ENCODE measurements at places on chromosomes 7 and 10.

GRCh38 chr7:127678947-127679346 lies 27.0 kb downstream of the SND1 start:
- no peak for DNase-seq

- DNase-seq = no peak
Measured at GRCh38 chr7:55556492-55556891, 15.8 kb downstream of the VOPP1 start.

DNA sequence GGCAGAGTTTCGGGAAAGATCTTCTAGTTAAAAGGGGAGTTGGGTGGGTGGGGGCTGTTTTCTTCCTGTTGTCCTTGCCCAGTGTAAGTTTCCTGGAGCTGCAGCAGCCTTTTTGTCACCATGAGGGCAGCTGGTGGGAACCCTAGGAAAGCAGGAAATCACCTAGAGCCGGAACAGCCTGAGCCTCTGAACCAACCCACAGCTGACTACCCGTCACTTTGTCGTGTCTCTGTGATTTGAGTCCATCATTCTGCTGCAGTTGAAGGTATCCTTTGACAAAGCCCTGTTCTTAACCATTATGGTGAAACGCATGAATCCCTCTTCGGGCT lies 1.2 kb upstream of the C10orf143 start:
- DNase-seq = no peak

GRCh38 chr7:157485361-157485831 lies 148.6 kb downstream of the DNAJB6 start:
- DNase-seq = no peak

GRCh38 chr10:93851169-93851568 lies 42.6 kb upstream of the SLC35G1 start:
- DNase-seq = no peak

DNA sequence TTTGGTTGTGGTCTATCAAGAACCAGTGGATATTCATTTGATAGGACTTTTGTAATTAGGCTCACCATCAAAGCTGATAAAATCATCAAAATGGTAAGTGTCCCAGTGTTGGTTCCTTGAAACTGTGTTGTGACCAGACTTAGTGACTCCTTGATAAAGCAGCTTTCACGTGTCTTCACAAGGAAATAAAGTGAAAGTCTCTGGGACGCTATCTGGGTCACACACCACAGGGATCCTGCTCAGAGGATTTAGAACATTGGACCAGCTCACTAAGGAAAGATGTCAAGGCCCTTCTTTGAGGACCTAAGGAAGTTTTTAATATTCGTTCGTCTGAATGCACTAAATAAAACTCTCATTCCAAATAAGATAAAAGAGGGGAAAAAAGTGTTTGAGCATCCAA lies 193.1 kb downstream of the RNLS start:
- DNase-seq = no peak

DNA sequence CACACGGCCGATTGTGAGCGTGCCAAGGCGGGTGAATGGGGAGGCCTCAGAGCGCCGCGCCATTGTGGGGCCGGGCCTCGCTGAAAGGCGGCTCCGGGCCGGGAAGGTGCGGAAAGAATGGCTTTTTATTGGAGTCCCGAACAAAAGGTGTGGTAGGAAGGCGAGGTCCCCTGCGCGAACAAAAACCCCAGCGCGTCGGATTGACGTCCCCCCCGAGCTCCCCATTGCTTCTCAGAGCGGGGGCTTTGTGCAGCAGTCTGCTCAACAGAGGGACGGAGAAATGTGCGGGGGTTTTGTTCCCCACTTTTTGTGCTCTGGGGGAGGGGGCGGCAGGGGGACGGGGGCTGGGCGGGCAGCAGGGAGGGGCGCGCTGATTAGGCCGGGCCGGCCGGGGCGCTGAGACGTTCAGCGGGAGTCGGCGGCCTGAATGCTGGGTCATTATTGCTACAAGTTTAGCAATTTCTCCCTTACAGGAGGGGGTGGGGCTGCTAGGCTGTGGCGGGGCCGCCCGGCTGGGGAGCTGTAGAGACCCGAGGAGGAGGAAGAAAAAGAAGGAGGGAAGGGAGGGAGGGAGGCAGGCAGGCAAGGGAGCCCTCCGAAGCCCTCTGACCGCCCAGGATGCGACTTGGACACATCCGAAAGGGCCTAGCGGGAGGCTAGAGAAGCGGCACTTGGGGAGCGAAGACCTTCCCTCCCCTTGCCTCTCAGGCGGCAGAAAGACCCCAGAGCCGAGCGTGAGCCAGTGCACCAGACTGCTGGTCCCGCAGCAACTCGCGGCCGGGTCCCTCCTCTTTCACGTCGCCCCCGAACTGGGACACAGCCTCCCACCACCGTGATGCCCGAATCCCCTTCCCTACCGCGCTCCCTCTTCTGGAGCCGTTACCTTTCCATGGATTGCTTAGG lies 4.6 kb downstream of the NKX2-3 start:
- DNase-seq = no peak

DNA sequence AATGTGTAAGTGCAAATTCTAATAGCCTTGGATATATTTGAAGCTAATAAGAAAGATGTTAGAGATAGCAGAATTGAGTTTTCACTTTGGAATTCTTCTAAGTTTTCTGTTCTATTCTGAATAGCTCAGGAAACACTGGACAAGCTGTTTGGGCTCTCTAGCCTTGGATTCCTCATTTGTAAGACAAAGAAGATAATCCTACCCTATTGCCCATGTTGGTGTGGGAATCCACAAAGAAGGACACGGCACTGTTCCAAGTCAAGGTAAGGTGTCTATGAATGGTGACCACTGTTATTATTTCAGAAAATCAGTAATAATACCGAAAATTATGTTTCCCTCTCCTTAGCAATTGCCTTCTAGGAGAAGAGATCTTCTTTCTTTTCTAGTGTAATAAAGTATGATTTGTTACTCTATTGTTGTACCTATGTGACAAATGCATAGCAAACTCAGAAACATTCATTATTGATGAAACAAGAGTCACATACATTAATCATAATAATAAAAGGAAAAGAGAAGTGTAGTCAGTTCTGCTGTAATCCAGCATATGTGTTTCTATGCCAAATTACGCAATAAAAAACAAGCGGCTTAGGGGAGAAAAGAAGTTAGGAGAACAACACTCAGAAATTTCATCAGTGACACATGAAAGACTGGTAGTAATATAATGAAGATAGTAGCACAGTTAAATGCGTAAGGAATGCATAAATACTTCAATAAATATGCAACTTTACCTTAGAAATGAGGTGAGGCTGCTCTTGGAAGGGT lies 1012.3 kb upstream of the PHF14 start:
- DNase-seq = no peak

GRCh38 chr10:62817766-62818425 lies 1.7 kb upstream of the EGR2 start:
- peak; percentile 79 for DNase-seq

GRCh38 chr7:91366091-91366490 lies 101.9 kb downstream of the FZD1 start:
- no peak for DNase-seq

- peak; percentile 84 for DNase-seq
Measured at GRCh38 chr7:99392659-99393354, 15.6 kb downstream of the PDAP1 start.

DNA sequence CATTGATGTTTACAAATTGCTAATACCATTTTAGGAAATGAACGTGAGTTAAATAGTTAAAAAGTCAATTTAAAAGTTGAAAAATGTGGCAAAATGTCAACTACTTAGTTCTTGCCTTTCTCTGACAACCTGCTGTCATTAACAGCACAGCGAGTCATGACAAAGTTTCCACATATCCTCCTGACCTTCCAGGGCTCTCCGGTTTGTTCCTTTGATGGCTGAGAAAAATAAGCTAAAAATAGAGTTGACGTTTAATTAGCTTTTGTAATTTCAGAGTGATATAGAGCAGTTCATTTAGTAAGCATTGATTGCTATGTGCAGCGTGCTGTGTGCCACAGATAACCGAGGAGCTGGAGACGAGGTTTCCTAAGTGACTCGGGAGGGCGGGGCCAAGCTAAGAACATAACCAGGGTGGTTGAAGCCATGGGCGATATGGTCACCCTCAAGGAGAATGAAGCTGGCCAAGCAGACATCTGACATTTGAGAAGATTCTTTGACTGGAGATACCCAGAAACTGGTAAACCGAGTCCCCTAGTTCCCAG lies 47.9 kb downstream of the OGDH start:
- DNase-seq = no peak

DNA sequence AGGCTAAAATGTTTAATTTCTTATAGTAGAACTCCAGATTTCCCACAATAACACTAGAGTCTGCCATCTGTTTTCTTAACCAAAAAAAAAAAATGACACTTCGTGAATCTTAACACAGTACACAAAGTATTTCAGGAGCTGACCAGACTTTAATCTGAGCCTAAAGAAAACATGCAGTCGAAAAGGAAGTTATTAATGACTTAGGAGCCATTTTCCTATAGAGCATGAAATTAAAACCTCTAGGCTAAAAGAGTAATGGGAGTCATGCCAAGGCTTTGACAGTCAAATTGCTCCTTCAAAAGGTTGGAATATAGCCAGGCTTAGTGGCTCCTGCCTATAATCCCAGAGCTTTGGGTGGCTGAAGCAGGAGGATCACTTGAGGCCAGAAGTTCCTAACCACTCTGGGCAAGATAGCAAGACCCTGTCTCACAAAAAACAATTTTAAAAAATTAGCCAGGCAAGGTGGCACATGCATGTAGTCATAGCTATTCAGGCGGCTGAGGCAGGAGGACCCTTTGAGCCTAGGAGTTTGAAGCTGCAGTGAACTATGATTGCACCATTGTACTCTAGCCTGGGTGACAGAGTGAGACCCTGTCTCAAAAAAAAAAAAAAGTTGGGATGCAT lies 13.6 kb downstream of the MICU1 start:
- DNase-seq = no peak

DNA sequence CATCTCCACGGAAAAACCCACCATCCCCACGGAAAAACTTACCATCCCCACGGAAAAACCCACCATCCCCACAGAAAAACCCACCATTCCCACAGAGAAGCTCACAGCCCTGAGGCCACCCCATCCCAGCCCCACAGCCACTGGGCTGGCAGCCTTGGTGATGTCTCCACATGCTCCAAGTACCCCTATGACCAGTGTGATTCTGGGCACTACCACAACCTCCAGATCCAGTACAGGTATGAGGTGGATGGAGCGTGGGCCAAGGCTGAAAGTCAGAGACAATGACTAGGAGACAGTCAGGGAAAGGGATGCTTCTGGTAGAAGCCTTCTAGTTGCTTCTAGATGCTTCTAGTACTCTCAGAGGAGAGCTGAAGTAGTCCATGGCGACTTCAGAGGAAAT lies 19.6 kb downstream of the ZAN start:
- no peak for DNase-seq

DNA sequence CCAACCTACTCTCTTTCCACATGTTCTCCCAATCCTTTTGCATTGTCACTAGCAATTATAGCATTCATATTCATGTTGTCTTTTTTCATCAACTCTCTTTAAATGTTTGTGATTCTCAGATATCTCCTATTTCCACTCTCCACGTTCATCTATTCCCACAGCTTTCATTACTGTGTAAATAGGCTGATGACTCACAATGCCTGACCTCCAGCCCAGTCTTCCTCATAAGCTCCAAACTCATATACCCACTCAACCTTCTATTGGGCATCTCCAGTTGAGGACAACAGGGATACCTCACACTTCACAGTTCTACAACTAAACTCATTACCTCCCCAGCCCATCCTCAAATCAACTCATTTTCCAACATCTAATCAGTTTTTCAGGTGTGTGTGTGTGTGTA lies 194.1 kb downstream of the DGKI start:
- DNase-seq = no peak

- DNase-seq = no peak
Measured at GRCh38 chr10:21953585-21954057, 49.9 kb downstream of the DNAJC1 start.

- DNase-seq = no peak
Measured at GRCh38 chr7:95491201-95491600, 5.5 kb downstream of the ASB4 start.

DNA sequence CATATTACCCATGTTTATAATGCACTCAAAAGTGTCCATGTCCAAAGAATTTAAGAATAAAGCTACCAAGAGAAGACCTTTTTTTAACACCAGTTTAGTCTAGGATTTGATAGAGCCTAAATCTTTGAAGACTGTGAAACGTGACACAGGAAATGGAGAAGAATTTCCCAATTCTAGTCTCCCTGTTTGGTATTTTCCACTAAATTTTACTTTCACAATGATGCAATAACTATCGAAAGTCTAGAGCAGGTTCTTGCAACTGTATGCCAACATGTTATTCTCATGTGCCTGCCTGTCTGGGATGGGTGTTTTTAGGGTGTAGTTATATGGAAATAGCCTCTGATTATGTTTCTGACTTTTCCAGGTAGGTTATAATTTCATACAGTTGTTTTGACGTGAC lies 6.9 kb upstream of the MXI1 start:
- DNase-seq = no peak

DNA sequence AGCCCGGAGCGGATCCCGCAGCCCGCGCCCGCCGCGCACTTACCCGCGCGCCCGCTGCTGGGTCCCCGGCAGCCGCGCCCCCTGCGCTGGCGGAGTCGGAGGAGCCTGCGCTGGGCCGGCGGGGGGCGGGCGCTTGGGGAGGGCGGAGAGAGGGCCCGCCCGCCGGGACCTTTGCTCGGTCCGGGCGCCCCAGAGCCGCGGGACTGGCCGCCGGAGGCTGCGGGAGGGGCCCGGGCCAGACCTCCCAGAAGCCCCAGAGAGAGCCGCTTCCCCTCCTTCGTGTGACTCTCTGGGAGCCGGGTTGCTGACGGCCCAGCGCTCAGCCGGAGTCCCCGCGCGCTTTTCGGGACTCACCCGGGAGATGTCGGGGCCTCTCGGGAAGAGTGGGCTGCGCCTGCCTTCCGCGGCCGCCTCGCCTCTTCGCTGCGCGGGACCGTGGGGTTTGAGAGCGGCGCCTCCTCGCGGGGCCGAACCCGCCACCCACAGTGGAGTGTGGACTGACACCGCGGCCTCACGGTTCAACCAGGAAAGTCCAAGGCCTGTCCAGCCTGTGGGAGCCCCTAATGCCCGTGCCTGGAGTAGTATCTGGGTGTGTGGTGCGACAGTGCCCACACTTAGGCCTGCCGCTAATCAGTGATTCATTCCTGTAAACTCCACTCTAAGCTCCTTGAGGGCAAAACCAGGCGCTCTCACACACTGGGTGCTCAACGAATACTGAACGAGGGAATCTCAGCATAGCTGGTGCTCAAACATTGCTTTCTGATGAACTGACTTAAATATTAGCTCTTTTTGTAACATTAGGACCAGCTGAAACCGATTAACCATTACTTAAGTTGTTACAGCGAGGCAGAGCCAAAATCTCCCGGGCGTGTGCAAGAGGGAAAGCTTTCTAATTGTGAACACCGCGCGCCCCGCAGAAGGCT lies at the start of gene GSDME:
TSS of gene GSDME (minus strand) at position 112 of the 923 bp plus-strand sequence. CDS start 7,690 bp downstream, outside the sequence.
- peak; percentile 68 for DNase-seq

GRCh38 chr7:3649250-3649649 lies 348.2 kb downstream of the SDK1 start:
- no peak for DNase-seq

DNA sequence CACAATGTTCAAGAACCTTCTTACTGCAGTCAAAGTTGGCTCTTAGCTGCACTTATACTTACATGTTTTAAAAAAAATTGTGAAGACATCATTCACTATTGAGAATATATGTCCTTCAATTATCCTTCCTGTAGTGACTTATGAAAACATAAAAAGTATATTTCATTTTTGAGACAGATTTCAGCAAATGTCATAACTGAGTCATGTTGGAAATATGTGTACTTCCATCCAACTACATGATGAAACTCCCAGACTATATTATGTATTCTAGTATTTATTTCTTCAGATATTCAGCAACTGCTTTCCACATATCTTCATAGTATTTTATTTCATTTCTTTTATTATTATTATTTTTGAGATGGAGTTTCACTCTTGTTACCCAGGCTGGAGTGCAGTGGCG lies 160.2 kb downstream of the ARHGAP12 start:
- DNase-seq = no peak

GRCh38 chr10:110864662-110865140 lies 7.0 kb upstream of the PDCD4 start:
- no peak for DNase-seq
